Skeletal muscle cell (primary cell): ENCODE measurements at places on chromosomes 16 and 17.

DNA sequence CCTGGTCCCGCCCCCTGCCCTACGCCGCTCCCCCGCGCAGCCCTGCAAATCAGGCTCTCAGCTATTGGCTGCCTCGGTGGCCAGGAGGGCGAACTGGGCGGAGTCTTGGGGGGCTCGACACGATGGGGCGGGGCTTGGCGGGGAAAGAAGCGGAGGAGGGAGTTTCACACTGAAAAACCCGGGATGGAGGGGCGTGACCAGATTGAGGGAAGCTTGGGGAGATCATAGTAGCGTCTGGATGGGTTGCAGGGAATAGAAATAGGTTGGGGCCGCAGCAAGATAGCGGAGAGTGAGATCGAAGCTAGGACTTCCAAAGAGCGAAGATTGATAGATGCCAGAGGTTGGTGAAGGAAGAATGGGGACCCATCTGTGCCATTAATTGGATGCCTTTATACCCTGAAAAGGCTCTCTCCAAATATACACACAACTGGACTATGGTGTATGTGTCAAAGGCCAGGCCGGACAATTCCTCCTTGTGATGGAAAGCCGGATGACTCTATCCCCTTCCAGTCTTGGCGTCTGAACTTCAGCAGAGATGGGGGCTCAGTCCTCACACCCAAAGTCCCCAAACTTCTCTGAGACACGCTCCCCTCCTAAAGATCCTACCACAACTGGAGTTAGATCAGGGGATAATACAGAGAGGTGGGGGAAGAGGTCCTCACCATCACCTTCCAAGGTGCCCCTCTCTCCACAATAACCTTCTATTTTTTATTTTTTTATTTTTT is 376 bp upstream of the STAC2 start:
- DNase-seq = no peak

- DNase-seq = no peak
Observed at GRCh38 chr16:11325404-11326083, 19.7 kb upstream of the RMI2 start.

DNA sequence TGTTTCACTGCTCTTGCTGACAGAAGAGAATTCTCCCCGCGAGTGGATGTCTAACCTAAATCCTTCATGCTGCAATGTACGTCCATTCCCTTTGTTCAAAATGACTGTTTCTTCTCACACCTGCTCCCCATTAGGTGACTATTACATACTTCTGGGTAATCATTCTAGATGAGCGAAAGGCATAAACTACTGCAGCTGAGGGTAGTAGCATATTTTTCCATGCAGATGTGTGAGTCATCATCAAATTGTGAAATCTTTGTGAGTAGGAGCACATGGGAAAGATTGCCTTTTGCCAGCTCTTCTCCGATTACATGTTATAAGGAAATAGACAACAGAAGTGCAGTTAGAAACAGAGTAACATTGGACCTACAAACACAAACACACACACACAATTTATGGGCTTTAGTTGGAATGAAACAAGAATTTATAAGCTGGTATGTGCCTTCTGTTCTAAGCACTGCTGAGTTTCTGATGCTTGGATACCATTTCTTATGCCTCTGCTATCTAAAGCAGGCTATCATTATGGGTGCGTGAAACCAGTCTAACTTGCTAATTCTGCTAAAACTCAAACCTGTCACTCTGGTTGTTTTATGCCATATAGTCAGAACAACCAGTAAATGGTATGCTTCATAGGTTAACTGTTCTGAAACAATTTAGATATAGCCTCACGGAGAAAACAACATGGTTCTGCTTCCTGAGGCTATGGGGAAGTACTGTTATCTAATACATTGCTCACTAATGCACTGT is 346.9 kb upstream of the PSMD7 start:
- peak; percentile 65 for DNase-seq

- no peak for DNase-seq
Observed at GRCh38 chr17:15403276-15403939, 62.0 kb upstream of the TEKT3 start.

DNA sequence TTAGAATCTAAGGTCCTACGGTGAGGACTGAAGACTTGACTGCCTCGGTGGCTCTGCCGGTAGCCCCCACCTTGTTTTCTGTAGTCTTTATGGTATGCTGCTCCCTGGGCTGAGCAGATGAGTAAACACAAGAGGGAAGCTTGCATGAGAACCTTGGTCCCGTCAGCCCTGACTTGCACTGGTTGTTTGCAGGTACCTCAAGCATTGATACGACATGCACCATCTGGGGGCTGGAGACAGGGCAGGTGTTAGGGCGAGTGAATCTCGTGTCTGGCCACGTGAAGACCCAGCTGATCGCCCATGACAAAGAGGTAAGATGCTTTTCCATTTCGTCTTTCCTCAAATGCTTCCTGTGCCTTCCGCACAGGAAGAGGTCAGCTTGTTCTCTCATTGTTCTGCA is 21.1 kb upstream of the TACO1 start:
- no peak for DNase-seq

- no peak for DNase-seq
Observed at GRCh38 chr17:50114849-50115357, 15.1 kb downstream of the SAMD14 start.

- DNase-seq = no peak
Observed at GRCh38 chr17:50624321-50624934, 10.3 kb upstream of the ABCC3 start.

- no peak for DNase-seq
Observed at GRCh38 chr16:57899771-57900661, 70.9 kb downstream of the CNGB1 start.
